ENCODE measurements at places on chromosomes 6 and 20. TPM values are rescaled to one million over a fixed set of nuclear protein-coding genes. Genes with fewer than 3 reads are reported as not detected.

Gene C20orf202
- total RNA-seq = not detected

Gene SYCP2L
- total RNA-seq = 1.9 TPM

Gene SIGLEC1
- 0.02 TPM for total RNA-seq

Gene HIVEP2
- total RNA-seq = 3.2 TPM

Gene CD93
- not detected for total RNA-seq

Gene FUT9
- not detected for total RNA-seq

Gene OR2J3
- total RNA-seq = not detected
